ENCODE measurements at places on chromosomes 1 and 21.

GRCh38 chr1:51989582-51990477 is 670 bp downstream of the RAB3B start:
- no peak for DNase-seq

DNA sequence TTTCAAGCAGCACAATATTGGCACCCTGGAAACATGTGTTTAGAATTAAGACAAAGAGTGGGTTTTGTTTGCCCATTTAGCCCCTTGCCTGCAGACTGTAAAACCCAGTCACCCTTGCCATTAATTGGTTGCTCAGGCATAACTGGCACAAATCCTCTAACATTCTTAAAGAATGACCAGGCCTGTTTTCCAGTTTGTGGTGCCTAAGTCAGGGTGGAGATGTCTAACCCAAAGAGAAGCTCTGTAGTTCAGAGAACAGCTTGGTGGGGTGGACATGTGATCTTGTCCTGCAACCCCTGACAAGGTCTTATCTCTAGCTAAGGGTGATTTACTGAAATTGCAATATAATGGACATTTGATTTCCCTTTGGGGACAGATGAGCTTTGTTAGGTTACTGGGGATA is 8.8 kb upstream of the ANGPTL7 start:
- DNase-seq: no peak

DNA sequence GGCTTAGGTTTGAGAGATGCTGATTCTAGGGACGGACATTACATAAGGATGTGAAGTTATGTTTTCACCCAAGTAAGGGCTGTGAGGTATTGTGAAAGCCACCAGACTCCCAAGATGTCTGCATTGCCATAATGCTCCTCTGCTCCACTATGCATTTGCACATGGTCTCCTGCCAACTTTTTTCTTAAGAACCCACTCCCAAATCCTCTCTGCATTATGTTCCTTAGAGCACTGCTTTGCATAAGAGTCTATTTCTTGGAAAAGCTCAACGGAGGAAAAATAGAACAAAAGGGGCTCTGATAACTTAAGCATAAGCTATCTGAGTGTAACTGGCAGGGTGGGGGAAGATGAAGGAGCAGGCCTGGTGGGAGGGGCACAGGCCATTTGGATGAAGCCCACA is 5.0 kb upstream of the CACNA1E start:
- no peak for DNase-seq

GRCh38 chr1:6081901-6082300 is 36.2 kb downstream of the KCNAB2 start:
- DNase-seq: no peak

DNA sequence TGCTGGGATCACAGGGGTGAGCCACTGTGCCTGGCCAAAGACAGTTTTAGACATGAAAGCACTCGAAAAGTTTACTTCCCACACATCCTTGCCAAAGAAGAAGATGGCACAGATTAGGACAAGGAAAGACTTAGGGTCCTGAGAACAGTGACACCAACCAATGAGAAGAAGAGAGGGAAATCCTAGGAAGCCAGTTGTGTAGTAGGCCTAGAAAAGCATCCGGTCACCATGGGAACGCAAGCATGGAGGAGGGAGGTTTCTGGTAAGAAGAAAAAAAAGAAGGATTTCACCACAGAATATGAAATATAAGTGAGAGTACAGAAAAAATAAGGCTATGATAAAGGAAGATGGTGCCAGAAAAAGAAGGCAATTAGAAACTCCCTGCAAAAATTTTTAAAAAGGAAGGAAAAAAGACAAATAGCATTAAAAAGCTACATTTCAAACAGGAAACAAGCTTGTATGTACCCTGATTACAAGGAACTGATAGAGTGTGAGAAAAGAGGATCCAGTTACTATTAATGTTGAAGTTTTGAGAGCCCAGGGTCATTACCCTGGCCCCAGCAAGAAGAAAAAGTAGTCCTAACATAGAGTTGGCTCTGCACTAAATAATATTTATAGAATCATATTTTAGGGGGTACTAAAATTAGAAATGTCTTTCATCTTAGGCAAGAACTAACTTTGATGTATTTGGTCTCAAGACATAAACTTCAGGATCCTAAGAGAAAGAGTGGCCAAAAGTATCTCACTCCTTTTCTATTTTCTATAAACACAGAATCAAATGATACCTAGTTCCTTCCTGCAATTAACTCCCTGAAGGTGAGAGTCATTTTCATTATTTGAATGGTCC is 16.1 kb downstream of the DIPK1A start:
- DNase-seq: no peak

- DNase-seq: no peak
Observed at GRCh38 chr1:222457513-222457912, 90.4 kb downstream of the HHIPL2 start.

GRCh38 chr1:28297826-28298225 is 31.0 kb upstream of the MED18 start:
- DNase-seq: no peak

DNA sequence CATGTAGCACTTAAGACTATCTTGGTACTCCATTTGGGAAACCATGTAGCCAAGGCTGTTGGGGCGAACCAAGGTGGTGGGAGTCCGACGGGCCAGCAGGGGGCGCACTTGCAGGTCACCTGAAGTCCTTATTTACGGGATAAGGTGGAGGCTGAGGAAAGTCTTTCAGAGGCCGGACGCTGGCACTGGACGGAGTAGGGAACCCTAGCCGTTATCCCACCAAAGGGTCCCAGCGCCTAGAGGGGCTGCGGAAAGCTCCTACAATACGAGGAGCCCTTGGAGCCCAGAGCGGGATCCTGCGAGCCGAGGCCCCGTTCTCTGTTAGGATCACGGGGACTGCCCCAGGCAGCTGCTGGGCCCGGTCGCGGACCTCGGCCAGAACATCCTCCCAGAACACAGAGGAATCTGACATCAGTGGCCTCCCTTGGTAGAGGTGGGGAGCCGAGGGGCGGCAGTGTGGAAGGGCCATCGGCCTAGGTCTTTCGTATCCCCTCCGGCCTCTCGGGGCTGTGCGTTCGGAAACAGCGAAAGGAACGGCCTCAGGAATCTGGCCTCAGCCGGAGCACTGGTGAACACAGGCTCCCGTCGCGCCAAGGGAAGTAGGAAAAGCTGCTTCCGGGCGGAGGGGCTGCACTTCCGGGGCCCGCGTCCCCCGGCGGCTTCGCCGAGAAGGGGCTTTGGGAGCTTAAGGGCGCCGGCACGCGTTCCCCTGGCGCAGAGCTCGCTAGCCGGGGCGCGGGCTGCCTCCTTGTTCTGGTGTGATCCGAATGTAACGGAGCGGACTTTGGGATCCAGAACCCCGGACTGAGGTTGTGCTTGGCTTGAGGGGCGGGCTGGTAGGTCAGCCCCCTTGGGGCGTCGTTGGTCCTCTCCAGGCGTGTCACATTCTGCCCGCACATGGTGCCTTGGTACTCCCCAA is 29.9 kb upstream of the RPTN start:
- peak; percentile 76 for DNase-seq

DNA sequence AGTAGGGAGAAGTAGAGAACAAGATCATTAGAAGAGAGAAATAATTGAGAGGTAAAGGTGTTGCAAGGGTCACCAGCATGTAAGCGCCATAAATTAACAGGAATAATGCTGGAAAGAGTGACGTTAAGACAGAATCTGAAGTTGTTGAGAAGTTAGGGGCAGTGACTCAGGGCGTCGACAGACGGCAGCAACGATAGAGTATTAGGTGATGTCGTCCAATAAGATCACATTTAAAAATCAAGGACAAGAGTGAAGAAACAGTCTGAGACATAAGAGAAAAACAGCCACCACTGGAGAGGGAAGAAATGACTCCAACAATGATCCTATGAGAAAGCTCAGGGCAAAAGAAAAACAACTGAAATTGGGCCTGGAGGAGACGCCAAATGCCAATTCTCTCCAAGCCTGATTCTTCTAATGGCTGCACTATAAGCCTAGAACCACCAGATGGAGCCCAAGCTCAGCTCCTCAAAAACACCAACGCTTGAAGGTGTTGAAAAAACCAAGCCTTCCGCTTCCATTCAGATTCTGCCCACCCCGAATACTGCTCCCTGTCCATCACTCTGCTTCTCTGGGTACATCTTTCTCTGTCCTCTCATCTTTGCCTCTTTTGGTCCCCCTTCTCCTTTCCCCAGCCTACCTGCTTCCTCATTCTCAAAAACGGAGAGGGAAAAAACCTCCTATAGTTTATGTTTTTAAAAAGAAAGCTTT is 70.0 kb downstream of the LUZP1 start:
- peak; percentile 52 for DNase-seq

DNA sequence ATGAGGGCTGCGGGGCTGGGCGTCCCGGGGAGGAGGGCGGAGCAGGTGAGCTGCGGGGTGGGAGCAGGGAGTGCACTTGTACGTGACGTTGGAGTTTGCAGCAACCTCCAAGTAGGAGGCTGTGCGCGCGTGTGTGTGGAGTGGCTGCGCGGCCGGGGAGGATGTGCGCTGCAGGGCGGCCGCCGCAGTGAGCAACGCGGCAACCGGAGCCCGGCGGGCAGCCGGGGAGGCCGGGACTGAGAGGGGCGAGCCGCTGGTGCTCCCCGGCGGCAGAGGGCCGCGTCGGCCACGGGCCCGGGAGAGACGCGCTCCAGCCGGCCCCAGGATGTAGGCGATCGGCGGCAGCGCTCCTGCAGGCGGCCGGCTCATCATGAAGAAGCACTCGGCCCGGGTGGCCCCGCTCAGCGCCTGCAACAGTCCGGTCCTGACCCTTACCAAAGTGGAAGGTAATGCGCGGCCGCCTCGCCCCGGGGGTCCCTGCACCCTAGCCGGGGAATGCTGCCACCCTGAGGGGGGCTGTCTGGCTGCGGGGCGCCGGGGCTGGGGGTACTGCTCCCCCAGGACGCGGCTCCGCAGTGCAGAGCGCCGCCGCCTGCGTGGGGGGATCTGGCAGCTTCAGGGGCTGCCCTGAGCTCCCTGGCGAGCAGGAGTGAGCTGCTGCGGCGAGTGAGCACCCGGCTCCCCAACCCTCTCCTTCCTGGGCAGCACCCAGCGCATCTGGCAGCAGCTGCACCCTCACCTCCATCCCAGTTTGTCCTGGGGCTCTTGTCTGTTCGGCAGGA is 158.9 kb upstream of the COA6 start:
- peak; percentile 74 for DNase-seq

GRCh38 chr1:84353695-84354094 is 44.6 kb upstream of the DNASE2B start:
- DNase-seq: no peak

GRCh38 chr21:18253221-18253620 is 8.6 kb downstream of the CHODL start:
- DNase-seq: no peak

- no peak for DNase-seq
Observed at GRCh38 chr1:2799811-2800663, 1.5 kb downstream of the TTC34 start.

GRCh38 chr1:23594927-23595353 is 35.6 kb upstream of the ID3 start:
- no peak for DNase-seq

DNA sequence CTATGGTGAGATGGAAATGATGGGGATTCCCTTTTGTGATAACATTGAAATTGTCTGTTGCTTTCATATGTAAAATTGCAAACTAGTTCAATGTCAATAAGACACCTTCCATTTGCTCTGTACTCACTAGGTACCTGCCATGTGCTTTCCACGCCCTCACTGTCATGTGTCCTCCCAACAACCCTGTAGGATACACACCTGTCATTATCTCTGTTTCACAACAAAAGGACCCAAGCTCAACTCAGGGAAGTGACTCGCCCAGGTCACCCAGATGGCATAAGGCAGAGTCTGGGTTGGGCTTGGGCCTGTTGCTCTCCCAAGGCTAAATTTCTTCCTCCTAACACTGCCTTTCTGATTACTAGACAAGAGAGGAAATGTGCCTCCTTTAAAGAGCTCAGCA is 45.3 kb upstream of the MCOLN3 start:
- DNase-seq: no peak

- no peak for DNase-seq
Observed at GRCh38 chr1:8970870-8971337, 25.2 kb downstream of the CA6 start.

DNA sequence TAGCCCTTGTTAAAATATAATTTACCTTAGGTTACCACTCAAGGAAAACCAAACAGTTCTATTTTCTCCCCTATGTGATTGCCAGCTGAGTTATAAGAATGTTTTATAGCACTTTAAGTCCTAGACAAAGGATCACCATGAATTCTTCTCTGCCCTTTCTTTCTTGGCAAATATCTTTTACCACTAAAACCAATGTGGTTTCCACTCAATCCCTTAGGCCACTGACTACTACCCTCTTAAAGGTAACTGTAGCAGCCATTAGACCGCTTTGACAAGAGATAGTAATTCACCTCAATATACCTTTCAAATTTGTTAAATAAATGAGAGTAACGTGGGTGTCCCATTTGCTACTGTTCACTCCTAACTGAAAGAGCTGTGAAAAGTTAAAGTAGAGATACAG is 307.9 kb upstream of the PRMT6 start:
- DNase-seq: no peak

DNA sequence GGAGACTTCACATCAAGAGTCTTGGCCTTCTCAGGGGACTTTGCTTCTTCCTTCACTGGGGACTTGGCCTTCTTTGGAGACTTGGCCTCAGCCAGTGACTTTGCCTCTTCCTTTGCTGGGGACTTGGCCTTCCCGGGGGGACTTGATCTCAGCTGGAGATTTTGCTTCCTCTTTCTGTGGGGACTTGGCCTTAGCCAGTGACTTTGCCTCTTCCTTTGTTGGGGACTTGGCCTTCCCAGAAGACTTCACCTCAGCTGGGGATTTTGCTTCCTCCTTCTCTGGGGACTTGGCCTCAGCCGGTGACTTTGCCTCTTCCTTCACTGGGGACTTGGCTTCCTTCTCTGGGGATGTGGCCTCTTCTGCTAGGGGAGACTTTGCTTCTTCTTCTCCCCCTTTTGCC is 13.5 kb upstream of the CD2 start:
- no peak for DNase-seq

DNA sequence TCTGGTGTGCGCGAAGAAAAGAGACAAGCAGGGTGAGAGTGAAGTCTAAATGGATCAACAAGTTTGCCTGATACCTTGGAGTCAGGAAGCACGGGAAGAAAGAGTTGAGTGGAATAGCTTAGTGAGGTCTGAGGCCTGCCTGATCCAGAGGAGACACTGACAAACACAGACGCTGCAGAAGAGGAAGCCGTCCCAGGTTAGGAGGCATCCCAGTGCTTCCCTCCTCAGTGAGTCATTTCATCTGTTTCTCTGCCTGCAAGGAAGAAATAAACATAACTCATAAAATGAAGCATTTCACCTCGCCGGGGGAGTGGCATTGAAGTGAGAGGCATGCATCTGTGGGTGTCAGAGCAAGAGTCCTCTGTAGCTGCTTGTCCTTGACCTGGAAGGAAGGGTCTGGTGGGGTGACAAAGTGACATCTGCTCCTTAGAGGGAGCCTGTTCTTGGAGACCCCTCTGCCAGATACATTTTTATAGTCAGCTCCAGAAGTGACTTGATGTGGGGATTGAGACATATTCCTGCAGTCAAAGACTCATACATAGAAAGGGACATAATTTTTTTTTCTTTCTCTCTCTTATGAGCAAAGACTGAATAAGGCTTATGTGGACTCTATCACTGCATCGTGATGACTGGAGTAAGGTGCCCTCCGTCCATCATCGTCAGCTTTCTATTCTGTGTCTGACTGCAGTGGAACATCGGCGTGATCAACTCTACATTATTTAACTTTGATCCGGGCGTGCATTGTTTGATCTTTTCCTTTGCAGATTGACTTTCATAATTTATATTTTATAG is 256.7 kb downstream of the KIF26B start:
- no peak for DNase-seq

GRCh38 chr1:210366767-210367166 is 38.1 kb downstream of the HHAT start:
- DNase-seq: no peak

Measured in WERI-Rb-1 (cell line).